ENCODE measurements at places on chromosomes 5 and 9.

- DNase-seq, result no peak
Observed at GRCh38 chr5:18872978-18873377, 1115.0 kb downstream of the CDH18 start.

GRCh38 chr5:79845448-79846197 lies 145.4 kb downstream of the MTX3 start:
- DNase-seq, result peak; percentile 79

DNA sequence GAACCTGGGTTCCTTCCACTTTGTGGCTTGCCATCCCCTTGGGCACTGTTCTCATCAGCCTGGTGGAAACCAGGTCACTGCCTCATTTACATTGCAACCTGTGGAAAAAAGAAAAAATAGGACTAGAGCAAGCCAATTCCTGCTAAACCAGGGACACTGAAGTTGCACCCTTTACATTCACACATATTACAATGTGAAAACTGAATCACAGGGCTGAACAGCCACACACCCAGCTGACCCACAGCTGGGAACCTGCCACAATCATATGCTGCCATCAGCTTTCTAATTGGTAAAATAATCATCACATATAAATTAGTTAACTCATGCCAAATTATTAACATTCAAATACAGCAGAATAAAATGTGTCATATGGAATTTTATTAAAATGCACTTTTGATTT lies 94.5 kb downstream of the CDH6 start:
- DNase-seq, result no peak

GRCh38 chr5:39505363-39505762 lies 80.6 kb upstream of the DAB2 start:
- no peak for DNase-seq

- DNase-seq, result peak; percentile 72
Observed at GRCh38 chr5:125835293-125836172, 587.7 kb upstream of the GRAMD2B start.

- no peak for DNase-seq
Observed at GRCh38 chr5:73793911-73794310, 167.9 kb downstream of the ARHGEF28 start.

DNA sequence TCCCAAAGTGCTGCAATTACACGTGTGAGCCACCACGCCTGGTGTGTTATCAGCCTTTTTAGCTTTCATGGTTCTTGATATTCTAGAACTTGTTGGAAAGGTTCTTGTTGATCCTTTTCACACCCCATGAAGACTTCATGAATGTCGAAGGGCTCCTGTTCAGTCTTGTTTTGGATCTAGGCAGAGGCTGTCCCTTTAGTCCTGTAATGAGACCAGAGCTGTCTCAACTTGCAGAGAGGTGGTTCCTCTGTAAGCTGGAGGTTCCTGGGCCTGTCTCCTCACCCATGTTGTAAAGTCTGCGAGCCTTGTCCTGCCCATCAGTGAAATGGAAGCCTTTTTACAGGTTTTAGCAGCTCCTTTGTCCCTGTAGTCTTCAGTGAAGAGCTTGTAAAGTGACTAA lies 38.2 kb downstream of the PRRC2B start:
- no peak for DNase-seq

- DNase-seq, result no peak
Observed at GRCh38 chr5:65014769-65015168, 246.0 kb downstream of the CWC27 start.

- no peak for DNase-seq
Observed at GRCh38 chr9:76203373-76203772, 190.9 kb downstream of the RFK start.

DNA sequence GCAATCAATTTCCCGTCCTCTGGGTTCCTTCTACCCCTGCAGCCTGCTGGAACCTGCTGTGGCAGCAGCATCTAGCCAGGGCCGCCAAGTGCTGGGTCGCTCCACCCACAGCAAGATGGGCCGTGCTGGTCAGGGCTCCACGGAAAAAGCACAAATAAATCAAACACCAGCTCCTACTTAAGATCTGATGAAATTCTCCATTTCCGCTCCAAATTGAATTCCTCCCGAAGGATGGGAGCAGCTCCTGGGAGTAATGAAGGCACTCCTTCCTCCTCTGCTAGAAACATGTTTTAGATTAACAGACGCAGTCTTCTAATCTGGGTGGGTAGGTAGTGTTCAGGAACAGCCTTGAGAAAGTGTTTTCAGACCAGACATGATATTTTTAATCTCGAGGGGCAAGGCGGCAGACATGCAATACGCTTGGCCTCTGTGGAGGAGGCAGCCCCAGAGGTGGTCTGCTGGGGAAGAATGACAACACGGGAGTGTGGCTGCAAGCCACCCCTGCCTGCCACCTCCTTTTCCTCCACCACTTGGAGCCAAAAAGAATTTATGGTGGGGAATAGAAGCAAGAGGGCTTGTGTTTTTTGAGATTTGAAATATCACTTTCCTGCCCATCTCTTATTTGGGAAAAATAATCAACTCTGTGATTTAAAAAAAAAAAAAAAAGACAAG lies 194.1 kb downstream of the AOPEP start:
- DNase-seq, result no peak

- no peak for DNase-seq
Observed at GRCh38 chr9:128093011-128093410, 25.0 kb downstream of the SLC25A25 start.

GRCh38 chr5:96509721-96510350 lies 76.8 kb upstream of the PCSK1 start:
- no peak for DNase-seq
